Naive thymus-derived CD8-positive, alpha-beta T cell (primary cell): ENCODE measurements at places on chromosomes 11 and 22. TPM values are rescaled to one million over a fixed set of nuclear protein-coding genes. Genes with fewer than 3 reads are reported as not detected.

Gene TCIRG1
- total RNA-seq = 149 TPM

Gene CYTH4
- total RNA-seq = 177 TPM

Gene IGLL1
- not detected for total RNA-seq

GRCh38 chr22:40676644-40677043 lies 2.6 kb upstream of the MCHR1 start:
- DNase-seq = no peak
